Left cardiac atrium (tissue), 4 donors: ENCODE measurements at places on chromosomes 12 and 14.

- DNase-seq = no peak
Measured at GRCh38 chr12:62247281-62248045, 12.7 kb upstream of the USP15 start.

DNA sequence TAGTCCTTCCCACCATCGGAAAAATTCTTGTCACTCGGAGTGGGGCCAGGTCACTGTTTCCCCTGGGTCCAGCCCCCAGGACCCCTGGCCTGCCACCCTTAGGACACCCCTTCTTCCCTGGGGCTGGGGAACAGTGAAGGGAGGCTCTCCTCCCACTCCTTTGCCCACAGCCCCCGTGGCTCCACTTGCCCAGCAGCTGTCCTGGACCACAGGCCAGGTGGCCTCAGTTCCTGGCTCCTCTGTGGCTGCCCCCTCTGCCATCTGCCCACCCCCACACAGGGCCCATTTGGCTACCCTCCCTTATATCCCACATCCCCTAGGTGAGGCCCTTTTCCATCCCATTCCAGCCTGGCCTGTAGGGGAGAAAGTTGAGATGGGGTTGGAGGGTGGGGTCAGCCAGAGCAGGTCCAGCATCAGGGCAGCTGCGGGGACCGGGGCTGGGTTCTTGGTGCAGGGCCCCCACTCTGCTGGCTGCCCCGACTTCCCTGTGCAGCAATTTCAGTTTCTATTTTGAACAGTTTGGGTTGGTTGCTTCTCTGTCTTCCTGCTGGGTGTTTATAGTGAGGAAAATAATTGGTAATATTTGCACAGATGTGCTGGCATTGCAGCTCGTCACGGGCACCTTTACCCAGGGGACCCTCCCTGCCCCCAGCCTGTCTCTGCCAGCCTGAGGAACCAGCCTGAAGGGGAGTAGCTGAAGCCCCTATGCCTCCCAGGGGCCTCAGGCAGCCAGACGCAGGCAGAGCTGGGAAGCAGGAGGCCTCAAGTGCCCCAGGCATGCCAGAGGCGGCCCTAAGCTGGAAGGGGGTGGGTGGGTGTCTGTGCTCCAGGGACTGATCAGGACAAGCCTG lies 23.4 kb downstream of the SYNDIG1L start:
- DNase-seq = no peak

DNA sequence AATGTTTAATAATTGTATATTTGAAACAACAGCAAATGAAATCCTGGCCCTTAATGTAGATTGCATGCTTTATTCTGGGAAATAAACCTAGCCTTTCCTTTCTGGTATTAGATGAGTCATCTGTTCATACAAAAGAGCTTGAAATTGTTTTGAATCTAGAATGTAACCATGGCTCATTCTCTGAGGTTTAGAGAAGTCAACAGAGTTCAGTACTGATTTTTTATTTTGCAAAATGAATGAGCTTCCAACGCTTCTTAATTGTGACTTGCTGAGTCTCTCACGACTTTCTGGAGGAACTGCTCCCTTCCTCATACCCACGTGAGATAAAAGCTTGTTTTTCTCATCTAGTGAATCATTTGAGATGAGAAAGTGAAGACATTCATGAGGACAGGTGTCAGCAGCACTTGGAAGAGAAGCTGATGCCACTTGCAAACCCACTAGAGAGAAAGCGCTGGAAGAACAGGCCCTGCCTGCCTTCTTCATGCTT lies 509.6 kb downstream of the VRK1 start:
- no peak for DNase-seq

GRCh38 chr12:80715713-80716249 lies 931 bp upstream of the MYF5 start:
- no peak for DNase-seq

GRCh38 chr12:111819191-111820158 lies 22.6 kb upstream of the MAPKAPK5 start:
- no peak for DNase-seq

DNA sequence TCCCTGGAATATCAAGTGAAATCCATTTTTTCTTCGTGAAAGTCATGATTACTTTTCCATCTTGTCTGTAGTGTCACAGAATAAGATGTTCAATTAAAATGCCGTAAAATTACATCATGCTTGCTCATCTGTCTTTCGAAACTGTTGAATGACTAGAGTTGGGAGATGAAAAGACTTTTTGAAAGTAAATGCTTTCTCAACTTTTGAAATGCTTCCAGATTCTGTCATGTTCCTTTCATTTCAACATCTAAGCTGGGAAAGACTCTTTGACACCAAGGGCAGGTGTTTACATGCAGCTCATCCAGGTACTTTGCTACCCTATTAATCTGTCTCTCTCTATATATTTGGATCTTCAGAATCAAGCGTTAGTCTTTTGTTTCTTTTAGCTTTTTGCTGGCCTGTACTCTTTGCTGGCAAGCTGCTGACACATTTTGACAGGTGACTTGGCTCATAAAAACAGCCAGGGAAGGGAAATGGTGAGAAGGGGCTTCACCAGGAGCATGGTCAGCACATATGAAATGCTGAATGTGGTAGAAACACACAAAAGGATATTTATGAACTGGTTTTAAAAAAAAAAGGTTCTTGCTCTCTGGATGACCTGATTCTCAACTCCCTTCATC lies 77.0 kb upstream of the METAP2 start:
- no peak for DNase-seq

- DNase-seq = no peak
Measured at GRCh38 chr12:64057706-64058105, 164.4 kb downstream of the KICS2 start.

DNA sequence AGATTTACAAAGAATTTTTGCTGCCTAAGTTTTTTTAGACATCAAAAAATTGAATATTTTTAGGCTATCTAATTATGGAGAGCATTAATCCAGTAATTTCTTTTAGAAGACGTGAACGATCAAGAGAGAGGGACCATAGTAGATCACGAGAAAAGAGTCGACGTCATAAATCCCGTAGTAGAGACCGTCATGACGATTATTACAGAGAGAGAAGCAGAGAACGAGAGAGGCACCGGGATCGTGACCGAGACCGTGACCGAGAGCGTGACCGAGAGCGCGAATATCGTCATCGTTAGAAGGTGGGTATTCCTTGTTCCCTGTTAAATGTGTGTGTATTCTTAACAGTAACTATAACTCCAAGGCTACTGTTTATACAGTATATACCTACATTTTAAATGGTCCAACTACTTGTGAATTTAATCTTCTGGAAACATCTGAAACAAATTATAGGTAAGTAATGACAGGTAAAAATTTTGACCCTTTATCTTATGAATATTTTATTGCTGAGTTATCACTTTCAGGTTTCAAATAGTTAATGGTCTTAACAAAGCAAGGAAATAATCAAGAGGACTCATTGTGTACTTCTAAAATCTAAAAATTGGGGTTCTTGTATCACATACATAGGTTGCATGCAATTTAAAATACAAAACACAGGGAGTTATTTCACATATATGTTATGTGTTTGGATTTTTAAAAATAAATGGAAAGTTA lies 23.1 kb downstream of the CPSF6 start:
- DNase-seq = no peak

DNA sequence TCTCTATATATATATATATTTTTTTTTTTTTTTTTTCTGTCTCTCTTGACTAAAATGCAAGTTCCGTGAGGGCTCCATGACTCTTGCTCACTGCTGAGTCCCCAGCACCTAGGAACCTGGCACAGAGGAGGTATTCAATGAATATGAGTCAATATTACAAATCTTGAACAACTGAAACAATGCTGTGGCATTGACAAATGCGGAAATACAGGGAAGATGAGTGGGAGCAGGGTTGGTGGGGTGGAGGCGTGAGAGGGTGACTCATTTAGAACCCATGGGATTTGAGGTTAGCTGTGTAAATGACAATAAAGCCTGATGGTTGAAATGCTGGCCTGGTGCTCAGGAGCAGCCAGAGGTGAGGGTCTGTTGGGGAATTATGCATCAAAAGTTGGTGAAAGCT lies 121.7 kb upstream of the FUT8 start:
- DNase-seq = no peak

- no peak for DNase-seq
Measured at GRCh38 chr14:47211263-47211662, 464.1 kb downstream of the MDGA2 start.

- DNase-seq = no peak
Measured at GRCh38 chr14:21455592-21455911, 371 bp downstream of the CHD8 start.

DNA sequence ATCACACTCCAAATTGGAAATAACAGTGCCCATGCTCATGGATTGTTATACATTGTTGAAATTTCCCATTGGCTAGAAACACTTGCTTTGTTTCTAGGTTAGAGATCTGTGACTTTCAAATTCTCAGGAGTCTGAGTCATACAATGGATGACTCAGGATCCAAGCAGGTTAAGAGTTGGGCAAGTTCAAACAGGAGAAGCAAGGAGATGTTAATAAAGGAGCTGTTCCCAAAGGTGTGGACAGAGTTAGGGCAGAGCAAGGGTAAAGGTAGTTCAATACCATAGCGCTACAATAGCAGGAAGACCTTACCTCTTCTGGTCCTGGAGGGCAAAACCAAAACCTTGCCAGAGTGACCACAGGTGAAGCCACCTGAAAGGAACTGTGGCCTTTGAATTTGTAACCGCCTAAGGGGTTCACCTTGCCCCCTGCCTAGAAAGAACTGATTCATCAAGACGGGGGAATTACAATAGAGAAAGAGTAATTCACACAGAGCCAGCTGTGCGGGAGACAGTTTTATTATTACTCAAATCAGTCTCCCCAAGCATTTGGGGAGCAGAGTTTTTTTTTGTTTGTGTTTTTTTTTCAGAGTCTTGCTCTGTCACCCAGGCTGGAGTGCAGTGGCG lies 4.2 kb upstream of the AMN1 start:
- no peak for DNase-seq

DNA sequence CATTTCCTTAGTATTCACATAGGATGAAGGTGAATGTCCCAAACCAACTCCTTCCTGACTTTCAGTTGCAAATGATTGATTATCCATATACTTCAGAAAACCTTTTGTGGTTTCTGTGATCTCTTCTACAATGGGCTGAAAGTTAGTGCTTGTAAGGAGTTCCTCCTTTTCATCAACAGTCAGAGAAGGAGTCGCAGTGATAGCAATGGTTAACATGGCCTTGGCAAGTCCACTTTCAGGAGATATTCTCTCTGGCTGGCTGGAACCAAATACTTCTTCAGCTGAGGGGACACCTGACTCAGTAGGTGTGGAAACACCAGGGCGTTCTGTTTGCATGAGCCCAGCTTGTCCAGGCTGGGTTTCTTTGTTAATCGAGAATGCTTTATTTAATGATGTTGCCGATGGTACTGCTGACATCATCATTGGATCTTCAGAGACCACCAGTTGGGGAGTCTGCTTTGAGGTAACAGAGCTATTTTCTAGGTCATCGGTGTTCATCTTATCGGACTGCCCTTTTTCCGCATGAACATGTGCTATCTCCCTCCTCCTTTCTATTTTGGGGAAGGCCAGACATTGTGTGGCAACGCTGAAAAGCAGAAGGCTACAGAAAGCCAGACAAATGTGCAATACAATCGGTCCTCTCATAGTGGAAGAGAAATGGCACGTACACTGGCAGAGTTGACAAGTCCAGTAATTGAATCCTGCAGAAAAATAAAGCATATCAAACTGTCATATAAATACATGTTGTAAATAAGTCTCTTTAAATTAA lies 13.1 kb downstream of the ARMH4 start:
- DNase-seq = no peak

GRCh38 chr12:101697930-101698799 lies 725 bp downstream of the CHPT1 start:
- DNase-seq = peak; percentile 63

DNA sequence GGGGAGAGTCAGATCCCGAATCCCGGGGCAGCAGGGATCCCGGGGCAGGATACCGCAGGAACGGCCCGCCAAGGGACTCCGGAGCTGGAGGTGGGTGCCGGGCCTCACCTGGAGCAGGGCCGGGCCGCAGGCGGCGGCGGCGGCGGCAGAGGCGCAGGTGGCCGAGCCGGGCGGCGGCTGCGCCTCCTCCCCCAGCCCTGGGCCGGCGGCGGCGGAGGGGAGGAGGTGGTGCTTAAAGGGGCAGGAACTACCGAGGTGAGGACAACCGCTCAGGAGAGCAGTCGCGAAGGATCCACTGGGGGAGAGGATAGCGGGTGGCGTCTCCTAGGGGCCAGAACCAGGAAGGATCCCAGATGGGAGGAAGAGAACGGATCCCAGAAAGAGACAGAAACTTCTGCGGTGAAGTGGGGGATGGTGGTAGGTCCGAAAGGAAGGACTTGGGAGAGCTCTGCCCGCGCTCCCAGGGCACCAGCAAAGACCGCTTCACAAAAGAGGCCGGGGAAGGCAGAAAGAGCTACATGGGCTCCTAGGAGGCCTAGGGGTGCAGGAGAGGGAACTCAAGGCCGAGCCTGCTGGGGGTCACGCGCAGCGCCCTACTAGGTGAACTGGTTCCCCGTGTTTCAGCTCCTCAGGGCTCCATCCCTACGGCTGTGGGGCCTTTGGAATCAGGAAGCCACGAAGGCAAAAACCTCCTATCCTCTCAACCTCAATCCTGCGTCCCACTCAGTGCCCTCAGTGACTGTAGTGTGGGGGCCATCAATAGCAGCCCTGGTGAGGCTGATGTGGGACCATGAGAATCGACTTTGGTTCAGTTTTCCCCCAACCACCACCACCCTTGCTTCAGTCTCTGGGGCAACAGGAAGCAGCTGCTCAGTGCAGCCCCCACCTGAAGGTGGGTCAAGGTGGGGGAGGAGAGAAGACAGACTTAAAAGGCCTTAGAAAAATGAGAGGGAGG lies 5.0 kb upstream of the BAZ2A start:
- DNase-seq = peak; percentile 72

GRCh38 chr14:68247274-68247673 lies 427.7 kb downstream of the RAD51B start:
- DNase-seq = no peak

DNA sequence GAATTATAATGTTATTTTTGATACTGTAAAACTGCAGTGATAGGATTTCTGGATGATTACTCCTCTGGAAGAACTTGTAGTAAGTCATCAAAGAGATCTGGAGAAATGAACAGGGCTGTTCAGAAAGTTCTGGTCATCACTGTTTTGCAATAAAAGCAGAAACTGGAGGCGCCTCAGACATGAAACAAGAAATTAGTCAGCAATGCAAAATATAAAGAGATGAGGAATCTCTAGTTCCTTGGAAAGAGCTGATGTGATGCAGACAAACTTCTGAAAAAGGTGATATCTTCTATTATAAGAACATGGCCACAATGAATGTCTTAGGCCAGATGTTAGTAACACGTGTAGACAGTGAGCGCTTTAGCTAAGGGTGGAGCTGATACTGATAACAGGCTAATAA lies 9.5 kb downstream of the ACIN1 start:
- no peak for DNase-seq
